ENCODE measurements at places on chromosomes 5 and 9. TPM values are rescaled to one million over a fixed set of nuclear protein-coding genes. Genes with fewer than 3 reads are reported as not detected.

The LPAR1 gene
- not detected for polyA plus RNA-seq

The COL23A1 gene
- 0.40 TPM for polyA plus RNA-seq

The AQP3 gene
- 5.4 TPM for polyA plus RNA-seq

The TAS2R1 gene
- polyA plus RNA-seq: not detected

The RASGEF1C gene
- not detected for polyA plus RNA-seq

The HSPA5 gene
- polyA plus RNA-seq: 379 TPM

The OTP gene
- not detected for polyA plus RNA-seq

The APBA1 gene
- not detected for polyA plus RNA-seq

The SHISAL2B gene
- polyA plus RNA-seq: not detected

The ARL10 gene
- 0.45 TPM for polyA plus RNA-seq

The ALDH1A1 gene
- not detected for polyA plus RNA-seq

The SLC28A3 gene
- not detected for polyA plus RNA-seq

The GZMA gene
- polyA plus RNA-seq: 3,629 TPM

The TLR4 gene
- 0.62 TPM for polyA plus RNA-seq

The SLC12A7 gene
- 18.2 TPM for polyA plus RNA-seq

Measured in immature natural killer cell (primary cell).